ENCODE measurements at places on chromosomes 1 and 21.

DNA sequence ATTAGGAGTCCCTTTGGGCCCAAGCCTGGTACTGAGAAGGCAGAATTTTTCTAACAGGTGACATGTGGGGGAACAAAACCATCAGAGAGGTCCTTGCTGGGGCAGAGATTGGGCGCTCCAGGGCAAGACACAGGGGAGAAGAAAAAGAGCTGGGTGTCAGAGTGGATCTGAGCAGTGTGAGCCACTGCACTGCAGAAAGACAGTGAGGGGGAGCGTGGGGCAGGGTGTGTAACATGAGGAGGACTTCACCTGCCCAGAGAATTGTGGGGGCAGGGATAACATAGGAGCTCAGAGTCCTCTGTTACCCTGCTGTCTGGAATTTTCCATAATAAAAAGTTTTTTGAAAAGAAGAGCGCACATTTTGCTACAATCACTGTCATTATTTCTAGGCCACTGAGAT, 25.5 kb upstream of the CSF3R start:
- no peak for DNase-seq

DNA sequence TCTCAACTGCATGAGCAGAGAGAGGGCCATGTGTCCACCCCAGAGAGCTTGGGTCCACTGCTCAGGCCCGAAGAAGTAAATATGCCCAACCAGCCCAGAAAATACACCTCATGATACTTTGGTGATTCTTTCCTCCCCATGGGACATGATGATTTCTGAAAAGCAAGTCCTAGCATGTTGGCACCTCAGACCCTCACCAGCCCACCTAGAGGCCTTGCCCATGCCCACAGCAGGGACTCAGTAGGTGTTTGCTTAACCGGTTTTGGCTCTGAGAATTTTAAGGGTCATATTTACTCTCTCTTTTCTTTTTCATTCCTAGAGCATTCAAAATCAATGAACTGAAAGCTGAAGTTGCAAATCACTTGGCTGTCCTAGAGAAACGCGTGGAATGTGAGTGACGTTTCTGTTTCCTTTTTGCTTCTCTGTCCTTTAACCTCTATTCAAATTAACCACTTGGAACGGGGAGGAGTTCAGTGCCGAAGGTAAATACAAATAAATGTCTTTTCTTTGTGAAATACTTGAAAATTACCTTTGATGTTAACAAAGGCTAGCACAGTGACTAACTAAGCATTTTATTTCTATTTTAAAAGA, 79.7 kb downstream of the PDE9A start:
- DNase-seq, result no peak

- no peak for DNase-seq
These were observed 178.7 kb downstream of the MRPL39 start for GRCh38 chr21:25428537-25428936.

DNA sequence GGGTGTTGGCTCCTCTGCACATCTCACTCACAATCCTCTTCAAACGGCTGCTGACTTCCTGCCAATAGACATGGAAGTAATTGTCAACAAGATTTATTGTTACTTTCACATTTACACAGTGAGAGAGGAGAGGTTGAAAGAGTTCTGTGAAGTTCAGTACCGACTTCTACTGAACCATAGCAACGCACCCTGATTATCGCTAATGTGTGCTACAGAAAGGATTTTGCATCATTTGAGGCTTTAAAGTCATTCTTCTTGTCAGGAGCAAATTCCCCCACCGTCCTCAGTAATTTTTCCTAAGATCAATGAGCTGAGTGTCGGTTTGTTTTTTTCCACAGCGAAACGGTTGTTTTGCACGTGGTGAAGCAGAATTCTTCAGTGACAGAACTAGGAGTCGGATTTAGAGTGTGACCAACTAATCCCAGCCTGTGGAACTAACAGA, 361.0 kb downstream of the ADGRL2 start:
- no peak for DNase-seq

DNA sequence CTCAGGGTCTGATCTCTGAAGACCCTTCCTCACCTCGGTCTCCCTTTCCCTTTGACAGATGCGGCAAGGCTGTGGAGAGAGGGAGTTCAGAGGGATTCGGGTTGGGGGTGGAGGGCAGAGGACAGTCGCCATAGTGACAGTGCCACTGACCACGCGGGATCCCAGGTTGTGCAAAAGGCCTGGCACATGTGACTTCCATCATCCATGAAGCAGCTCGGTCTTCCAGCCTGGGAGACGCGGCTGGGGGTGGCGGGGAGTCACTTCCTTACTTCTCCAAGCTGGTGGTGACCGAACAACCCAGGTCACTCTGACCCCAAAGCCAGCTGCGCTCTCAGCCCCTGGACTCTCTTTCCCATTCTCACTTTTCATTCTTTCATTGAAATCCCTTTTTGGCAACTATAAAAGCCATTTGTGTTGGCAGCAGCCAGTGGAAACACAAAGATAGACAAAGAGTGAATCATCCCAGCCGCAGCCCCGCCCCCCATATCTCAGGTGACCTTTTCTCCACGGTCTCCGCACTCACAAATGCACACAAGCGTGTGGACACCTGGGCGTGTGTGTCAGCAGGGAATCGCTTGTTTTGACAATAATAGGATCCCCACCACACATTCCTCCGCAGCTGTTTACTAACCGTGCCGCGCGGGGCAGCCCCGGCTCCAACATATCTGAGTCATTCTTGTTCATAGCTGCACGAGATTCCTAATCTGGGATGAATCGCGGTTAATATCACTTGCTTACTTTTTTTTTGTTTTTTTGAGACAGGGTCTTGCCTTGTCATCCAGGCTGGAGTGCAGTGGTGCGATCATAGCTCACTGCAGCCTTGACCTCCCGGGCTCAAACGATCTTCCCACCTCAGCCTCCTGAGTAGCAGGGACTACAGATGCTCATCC, 68.3 kb downstream of the DHRS3 start:
- DNase-seq, result peak; percentile 96

GRCh38 chr1:101595881-101596374, 359.1 kb downstream of the S1PR1 start:
- no peak for DNase-seq

DNA sequence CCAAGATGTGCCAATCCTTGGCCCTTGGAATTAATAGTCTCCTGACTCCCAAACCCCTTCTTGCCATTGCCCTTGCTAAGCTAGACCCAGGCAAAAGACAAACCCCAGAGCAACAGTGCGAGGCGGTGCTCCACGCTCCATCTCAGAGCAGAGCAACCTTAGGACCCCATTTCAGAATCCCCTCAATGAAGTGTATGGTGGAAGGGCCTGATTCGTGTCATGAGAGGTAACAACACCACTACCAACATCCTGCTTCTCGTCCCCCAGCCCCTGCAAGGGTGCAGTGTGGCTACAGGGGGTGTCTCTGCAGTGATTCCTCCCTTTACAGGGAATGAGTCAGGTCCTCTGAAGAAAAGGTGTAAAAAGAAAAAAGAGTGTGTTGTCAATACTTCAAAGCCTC, 103.9 kb upstream of the IRF2BP2 start:
- no peak for DNase-seq

DNA sequence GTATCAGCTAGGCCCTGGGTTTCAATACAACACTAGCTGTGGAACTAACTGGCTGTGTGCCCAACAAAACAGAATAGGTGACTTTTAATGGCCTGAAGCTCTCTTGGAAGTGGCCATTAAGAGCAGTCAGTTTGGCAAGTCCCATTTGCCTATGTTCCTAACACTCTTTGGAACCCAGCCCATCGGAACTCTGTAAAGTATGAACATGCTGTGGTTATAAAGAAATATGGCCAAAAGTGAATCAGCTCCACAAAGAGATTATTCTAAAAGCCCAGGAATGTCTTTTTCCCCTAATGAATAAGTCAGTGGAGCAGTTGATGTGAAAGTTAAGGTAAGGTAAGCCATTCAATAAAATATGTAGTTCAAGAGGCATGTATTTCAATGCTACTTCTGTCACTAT, 223.7 kb upstream of the ADAMTS5 start:
- DNase-seq, result no peak

Measured in keratinocyte (primary cell).